ENCODE measurements at places on chromosomes 12 and 14.

DNA sequence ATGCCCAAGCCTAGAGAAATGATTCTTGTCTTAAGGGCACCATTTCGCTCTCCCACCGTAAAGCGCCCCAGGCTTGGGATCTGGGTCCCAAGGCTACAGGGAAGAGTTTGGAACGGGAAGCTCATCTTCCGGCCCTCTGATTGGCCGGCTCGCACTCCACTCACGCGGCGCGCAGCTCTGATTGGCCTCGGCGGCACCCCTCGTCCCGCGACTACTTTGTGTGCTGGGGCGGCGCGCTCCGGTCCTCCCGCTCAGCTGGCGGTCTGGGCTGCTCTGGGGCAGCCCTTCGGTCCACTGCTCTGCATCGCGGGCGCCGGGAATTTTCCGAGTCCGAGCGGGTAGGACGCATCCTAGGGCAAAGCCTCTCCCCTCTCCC lies 886 bp upstream of the FUT8 start:
- DNase-seq, result peak; percentile 96

DNA sequence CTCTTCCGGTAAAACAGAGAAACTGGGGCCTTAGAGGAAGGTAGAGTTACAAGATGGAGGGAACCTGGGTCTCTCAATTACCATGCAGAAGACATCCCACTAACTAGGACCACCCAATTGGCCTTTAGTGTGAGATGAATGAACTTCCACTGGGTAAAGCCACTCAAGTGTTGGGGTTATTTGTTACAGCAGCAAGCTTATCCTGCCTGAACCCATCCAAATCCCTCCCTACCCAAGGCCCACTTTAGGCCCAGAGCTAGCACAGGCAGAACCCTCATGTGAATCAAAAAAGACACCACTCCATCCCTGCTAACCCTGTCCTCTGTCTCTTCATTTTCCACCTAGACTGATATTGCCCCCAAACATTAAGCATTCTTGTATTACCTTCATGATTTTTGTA lies 746.7 kb upstream of the TBX3 start:
- DNase-seq, result no peak

DNA sequence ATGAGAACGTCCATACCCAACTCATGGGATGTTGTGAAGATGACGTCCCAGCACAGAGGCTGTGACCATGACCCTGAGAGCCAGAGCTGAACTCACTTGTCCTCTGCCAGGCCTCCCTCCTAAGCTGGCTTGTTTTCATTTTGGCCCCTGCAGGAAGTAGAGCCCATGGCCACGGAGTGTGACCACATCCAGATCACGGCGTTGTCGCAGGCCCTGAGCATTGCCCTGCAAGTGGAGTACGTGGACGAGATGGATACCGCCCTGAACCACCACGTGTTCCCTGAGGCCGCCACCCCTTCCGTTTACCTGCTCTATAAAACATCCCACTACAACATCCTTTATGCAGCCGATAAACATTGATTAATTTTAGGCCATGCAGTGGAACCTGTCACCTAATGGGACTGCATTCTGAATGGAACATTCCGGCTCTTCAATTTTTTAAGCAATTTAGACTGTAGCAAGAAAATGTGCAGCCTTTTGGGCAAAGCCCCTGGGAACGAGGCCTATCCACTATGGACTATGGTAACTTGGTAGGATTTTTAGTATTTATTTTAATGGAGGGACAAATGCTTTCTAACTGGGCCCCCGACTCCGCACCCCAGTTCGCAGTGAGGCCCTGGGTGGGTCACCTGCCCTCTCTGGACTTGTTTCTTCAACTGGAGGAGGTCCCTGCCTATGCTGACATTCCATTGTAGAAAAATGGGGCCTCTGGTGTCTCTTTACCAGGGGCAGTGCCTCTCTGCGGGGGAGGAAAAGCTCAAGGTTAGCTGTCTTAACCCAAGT lies 19.6 kb downstream of the OTUB2 start:
- no peak for DNase-seq

- DNase-seq, result no peak
Measured at GRCh38 chr12:5742258-5742657, 202.8 kb downstream of the ANO2 start.

GRCh38 chr12:117125272-117125613 lies 26.0 kb upstream of the TESC start:
- peak; percentile 36 for DNase-seq

- DNase-seq, result no peak
Measured at GRCh38 chr12:23113781-23114180, 488.8 kb downstream of the ETNK1 start.

DNA sequence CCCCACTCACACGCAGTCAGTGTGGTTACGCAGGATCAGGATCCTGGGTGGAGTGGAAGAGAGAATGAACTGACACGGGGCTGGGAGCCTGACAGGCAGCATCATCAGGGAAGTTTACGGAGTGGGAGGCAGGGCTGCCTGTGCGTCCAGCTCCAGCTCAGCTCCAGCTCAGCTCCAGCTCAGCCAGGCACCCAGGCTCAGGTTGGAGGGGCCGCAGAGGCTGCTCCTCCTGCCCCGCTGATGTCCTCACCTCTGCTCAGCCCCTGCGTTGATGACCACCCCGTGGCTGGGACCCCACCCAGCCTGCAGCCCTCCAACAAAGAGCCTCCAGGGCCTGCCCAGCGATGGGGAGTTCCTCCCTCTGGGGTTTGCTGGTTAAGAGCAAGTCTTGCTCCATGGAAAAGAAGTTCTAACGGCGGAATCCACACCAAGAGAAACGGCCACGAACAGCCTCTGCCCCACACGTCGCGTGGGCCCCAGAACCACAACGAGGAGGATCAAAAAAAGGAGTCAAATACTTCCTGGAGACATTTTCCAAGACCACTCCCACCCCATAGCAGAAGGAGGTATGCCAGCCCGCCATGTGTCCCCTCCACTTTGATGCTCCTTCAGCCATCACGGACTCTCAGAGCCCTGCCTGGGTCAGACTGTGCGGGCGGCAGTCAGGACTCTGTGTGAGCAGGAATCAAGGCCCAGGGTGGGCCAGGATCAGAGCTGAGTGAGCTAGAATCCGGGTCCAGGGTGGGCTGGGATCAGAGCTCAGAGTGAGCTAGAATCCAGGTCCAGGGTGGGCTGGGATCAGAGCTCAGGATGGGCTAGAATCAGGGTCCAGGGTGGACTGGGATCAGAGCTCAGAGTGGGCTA lies 17.7 kb upstream of the C14orf180 start:
- DNase-seq, result no peak

- no peak for DNase-seq
Measured at GRCh38 chr12:51217133-51217967, 512 bp downstream of the POU6F1 start.

DNA sequence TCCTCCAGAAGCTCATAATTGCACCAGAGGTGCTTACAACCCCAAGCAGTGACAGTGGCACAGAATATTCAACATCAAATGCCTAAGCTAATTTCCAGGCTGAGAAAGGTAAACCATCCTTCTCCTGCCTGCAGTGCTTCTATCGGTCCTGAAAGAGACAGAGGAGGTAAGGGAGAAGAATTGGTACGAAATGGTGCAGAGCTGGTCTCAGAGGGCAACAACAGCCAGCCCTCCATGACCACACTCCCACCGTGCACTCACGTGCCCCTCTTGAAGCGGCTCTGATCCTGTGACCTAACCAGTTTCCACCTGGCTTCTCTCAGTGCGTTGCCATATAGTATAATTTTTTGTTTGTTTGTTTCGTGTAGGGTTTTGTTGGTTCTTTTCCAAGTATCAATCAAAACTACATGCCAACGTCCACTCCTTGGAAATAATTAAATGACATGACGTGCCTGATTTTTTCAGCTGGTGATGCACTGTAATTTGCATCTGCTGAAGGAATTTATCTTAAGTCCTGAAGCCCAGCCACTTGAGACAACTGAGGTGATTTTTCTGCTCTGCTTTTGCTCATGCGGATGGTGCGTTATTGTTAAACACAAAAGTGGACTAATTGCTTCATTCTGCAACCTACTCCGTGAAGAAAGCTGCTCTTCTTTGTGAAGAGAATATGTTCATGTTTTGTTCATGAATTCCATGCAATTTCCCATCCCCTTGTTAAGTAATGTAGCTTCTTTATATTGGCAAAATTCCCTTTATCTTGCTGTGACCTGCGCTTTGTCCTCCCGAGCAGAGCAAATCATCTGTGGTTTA lies 1.3 kb upstream of the ATP2A2 start:
- no peak for DNase-seq

All from NCI-H446 (cell line).